ENCODE measurements at places on chromosomes 1 and 21. TPM values are rescaled to one million over a fixed set of nuclear protein-coding genes. Genes with fewer than 3 reads are reported as not detected.

Gene ST6GALNAC3
- total RNA-seq, result 6.7 TPM

Gene FAM72A
- 2.7 TPM for total RNA-seq

Gene KIF26B
- total RNA-seq, result 1.9 TPM

Gene CCDC181
- 4.4 TPM for total RNA-seq

Gene NBPF20
- total RNA-seq, result 2.9 TPM

Gene LPAR3
- 2.1 TPM for total RNA-seq

Gene TMEM240
- 19.4 TPM for total RNA-seq

Gene LRRC71
- not detected for total RNA-seq

Gene GIPC2
- 3.7 TPM for total RNA-seq

Gene ADGRL4
- total RNA-seq, result 9.2 TPM

Gene CDK18
- 19.6 TPM for total RNA-seq

Gene UTS2
- total RNA-seq, result not detected

Gene KPRP
- not detected for total RNA-seq

Gene TPM3
- 138 TPM for total RNA-seq

Gene LINGO4
- total RNA-seq, result not detected

Gene SHISA4
- total RNA-seq, result 21.6 TPM

Gene ESPN
- total RNA-seq, result 8.4 TPM

Gene IVL
- not detected for total RNA-seq

All from ovary (tissue), 10 donors.